Hematopoietic multipotent progenitor cell treated with erythropoietin and hydrocortisone succinate and interleukin-3 and kit ligand, for 8 days (in vitro differentiated cells): ENCODE measurements at places on chromosomes 2 and 18.

- no peak for DNase-seq
Measured at GRCh38 chr18:34929336-34929780, 111.9 kb upstream of the MAPRE2 start.

GRCh38 chr2:101147971-101148370, 3.2 kb downstream of the TBC1D8 start:
- DNase-seq: no peak

DNA sequence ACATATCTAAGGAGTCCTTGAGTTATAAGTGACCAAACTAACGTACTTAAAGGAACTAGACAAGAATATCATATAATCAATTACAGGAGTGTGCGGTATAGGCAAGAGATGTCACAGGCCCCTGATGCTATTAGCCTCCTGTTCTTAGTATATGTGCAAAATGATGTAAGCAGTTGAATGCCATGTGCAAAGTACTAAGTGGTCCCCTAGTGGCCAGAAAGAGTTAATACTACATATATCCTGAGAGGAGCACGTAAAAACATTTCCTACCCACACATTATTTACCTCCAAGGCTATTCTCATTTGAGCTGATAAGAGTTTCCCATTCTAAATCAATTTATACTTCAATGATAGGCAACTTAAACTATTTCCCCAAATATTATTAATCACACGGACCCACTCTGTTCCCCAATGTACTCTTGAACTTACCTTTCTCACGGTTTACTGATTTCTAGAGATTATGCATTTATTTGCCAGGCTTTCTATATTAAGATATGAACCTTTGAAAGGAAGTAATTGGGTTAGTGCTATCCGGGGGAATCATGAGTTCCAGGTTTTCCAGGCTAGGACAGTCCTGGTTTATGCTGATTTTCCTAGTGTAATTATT, 158.0 kb upstream of the KLHL14 start:
- peak; percentile 19 for DNase-seq

- DNase-seq: no peak
Measured at GRCh38 chr18:41052625-41053024, 902.4 kb upstream of the PIK3C3 start.

- no peak for DNase-seq
Measured at GRCh38 chr18:62152844-62153243, 34.0 kb downstream of the PIGN start.

DNA sequence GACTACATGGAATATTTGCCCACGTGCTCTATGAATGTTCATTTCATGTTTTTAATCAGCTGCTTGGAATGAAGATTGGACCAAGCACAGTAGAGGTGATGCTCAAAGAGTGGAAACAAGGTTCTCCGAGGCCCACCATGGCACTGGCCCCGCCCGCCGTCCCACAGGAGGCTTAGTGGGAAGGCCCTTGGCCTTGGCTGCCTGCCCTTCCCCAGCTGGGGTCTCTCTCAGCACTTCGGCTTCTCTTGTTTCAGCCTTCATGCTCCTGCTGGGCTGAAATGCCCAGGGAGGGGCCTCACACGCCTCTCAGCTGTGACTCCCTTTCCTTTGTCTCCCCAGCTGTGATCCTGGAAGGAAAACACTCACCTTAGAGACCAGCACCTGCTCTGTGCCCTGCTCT, 833.2 kb downstream of the GALR1 start:
- no peak for DNase-seq

DNA sequence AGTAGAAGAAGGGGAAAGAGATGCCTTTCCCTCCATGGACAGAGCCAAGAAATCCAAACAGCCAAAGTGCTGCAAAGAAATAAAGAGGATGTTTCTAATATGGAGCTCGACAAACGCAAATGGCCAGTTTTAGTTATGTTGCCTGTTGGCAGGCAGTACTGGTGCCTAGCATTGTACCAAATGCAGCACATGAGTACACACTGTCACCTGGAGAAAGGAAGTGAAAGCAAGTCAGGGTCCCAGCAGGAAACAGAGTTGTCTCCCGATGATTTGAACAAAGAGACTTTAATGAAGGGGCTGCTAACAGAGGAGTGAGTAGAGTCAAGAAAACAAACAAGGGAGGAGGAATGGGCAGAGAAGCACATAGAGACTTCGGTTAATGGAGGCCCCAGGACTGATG, 623.0 kb downstream of the BCL11A start:
- no peak for DNase-seq

DNA sequence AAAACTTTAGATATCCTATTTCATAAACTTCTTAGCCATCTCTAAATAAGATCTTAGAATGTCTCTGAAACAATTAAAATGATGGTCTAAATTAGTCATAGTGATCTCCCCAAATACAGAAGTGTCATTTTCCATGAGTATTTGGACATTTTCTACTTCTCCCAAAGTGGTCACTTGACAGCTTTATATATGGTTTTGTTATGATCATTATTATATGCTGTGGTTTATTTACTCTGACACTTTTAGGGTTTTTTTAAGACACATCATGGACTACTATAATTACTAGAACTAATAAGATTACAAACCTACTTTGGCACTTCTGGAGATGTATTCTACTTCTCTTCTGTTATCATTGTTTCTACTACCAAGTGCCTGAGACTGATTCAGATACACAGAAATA, 47.1 kb downstream of the SLC25A12 start:
- no peak for DNase-seq

GRCh38 chr2:30433541-30434299, 13.3 kb upstream of the LCLAT1 start:
- DNase-seq: no peak

- no peak for DNase-seq
Measured at GRCh38 chr18:2958819-2959298, 54.1 kb downstream of the LPIN2 start.

DNA sequence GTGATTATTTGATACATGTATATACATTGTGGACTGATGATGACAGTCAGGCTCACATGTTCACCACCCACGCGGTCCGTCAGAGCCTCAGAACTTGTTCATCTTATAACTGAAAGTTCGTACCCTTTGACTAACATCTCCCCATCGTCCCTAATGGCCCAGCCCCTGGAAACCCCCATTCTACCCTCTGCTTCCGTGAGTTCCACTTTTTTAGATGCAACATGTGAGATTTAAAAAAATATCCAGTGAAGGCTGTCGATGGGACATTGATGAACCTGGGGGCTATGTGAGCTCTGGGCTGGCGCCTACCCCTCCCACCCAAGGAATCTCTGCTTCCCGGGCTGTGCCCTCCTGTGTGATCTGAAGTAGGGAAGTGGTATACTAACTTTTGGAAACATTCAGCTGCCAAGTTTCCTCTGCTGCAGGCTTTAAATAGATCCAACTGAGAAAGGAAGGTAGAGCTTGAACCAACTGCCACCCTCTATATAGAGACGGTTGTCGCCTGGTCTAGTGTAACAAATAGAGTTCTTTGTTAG, 163.8 kb downstream of the FAM210A start:
- no peak for DNase-seq

- DNase-seq: no peak
Measured at GRCh38 chr2:58595714-58596113, 354.6 kb upstream of the FANCL start.

DNA sequence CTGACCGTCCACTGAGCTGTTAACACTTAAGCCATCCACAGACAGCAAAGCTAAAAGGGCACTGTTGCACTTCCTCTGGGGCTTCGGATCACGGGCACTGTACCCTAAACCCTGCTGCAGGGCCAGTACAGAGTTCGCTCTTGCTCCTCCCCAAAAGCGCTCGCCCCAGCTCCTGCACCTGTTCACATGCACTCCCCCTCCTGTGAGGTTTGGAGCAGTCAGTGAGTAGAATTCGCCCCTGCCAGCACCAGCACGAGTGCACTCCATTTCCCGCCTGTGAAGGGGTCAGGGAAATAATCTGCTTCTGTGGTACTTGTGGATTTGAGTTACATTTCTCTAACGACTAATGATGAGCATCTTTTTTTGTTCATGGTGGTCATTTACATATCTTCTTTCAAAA, 158.8 kb downstream of the PTPRM start:
- DNase-seq: no peak

- DNase-seq: no peak
Measured at GRCh38 chr18:2049986-2050385, 521.3 kb downstream of the METTL4 start.

- no peak for DNase-seq
Measured at GRCh38 chr2:71500426-71501079, 47.2 kb downstream of the DYSF start.

GRCh38 chr2:134225841-134226240, 28.0 kb upstream of the MGAT5 start:
- DNase-seq: no peak

GRCh38 chr2:133574620-133575019, 6.4 kb upstream of the NCKAP5 start:
- no peak for DNase-seq

DNA sequence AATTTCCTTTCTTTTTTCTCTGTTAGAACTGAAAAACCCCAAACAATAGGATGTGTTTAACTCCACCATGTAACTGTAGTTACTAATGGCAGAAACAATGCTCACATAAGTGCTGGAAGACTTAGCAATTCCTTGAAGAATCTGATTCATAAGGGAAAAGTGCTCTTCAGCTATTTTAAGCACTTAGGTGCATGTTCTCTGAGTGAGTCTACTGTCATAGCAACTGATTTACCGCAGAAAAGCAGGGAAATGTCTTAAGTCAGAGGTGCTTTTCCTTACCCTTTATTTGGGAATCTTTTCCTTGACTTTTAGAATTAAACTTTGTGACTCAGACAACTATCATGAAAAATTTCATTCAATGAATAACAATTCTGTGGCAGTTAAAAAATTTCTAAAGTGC, 65.4 kb upstream of the NABP1 start:
- DNase-seq: no peak

- no peak for DNase-seq
Measured at GRCh38 chr2:181252262-181253148, 204.7 kb upstream of the ITGA4 start.

- no peak for DNase-seq
Measured at GRCh38 chr2:196598846-196599245, 40.7 kb upstream of the CCDC150 start.

DNA sequence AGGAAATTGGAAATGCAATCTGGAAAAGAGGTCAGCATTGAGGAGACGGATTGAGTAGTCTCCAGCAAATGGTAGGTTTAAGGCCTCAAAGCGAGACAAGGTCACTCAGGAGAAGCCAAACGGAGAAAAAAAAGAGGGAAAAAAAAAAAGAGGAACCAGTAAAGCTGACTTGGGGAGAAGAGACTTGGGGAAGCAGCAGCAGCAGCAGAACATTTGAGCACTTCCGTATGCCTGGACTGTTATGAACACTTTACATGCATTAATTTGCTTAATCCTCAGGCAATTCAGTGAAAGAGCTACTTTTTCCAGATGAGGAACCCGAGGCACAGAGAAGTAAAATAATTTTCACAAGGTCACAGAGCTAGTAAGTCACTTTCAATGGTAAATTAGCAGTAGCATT, 81.3 kb downstream of the OSBPL6 start:
- peak; percentile 19 for DNase-seq
